K562 (cell line): ENCODE measurements at places on chromosomes 7 and 10.

DNA sequence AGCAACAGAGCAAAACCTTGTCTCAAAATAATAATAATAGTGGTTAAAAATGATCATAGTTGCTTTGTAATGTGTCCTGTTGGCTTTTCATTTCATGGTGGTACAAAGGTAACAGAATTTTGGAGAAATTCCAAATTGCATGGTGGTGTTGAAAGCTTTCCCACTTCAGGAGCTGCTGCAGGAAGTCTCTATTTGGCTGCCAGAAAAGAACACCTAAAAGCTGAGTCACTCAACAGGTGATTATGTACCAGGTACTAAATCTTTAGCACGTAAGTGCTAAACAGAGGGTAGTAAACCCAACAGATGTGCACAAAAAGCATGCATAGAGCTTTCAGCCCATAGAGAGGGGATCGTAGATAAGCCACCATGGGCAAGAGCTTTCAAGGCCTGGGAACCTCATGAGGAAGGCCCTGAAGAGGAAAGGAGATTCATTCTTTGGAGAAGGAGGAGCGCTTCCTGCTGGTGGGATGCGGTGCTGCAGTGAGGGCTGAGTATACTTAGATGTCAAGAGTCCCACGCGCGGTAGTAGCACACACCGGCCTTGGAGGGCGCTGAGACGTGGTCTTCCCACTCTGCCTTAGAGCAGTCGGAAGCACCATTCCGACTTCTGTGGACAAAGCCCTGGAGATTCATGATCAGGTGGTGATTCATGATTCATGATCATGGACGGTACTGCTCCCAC is 118.7 kb downstream of the RALA start:
- peak; percentile 71 for DNase-seq
- no peaks in the 10 kb centered on the region for H3K36me3 ChIP-seq
- H3K27me3 ChIP-seq, result no peaks in the 10 kb centered on the region
- no peak overlapping the region for H3K4me3 ChIP-seq

DNA sequence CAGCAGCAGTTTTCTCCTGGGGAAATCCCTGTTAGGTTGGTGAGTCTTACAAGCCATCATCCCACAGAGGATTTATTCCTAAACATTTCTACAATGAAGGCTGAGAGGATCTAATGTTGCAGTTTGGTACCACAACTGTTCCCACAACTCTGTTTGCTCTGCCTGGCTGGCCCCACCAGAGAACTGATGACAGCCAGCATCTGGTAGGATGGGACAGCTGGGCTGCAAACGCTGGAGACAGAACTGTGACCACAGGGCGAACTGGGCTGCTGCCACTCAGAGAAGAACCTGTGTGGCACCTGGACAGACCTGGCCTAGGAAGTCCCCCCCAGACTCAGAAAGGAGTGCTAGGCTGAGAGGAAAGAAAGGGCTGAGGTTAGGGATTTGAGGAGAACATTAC is 94.8 kb downstream of the CALN1 start:
- no peaks in the 10 kb centered on the region for H3K36me3 ChIP-seq
- H3K27ac ChIP-seq, result no peak overlapping the region
- DNase-seq, result no peak
- H3K4me1 ChIP-seq, result no peaks in the 10 kb centered on the region
- H3K4me3 ChIP-seq, result no peak overlapping the region
- H3K27me3 ChIP-seq, result no peaks in the 10 kb centered on the region

- H3K4me3 ChIP-seq, result no peak overlapping the region
- peaks cover 35% of the 10 kb centered on the region for H3K27me3 ChIP-seq
- DNase-seq, result no peak
- no peaks in the 10 kb centered on the region for H3K36me3 ChIP-seq
- H3K27ac ChIP-seq, result no peak overlapping the region
Observed at GRCh38 chr7:5255832-5256231, 26.9 kb upstream of the SLC29A4 start.

- H3K36me3 ChIP-seq, result peaks cover 56% of the 10 kb centered on the region; the same call in 2 of the 3 replicates
- no peaks in the 10 kb centered on the region for H3K4me1 ChIP-seq
- H3K27ac ChIP-seq, result no peak overlapping the region; the same call in 2 of the 3 replicates
- no peak for DNase-seq
- no peak overlapping the region for H3K4me3 ChIP-seq
- H3K27me3 ChIP-seq, result no peaks in the 10 kb centered on the region
Observed at GRCh38 chr7:5210751-5211338, 20.8 kb downstream of the WIPI2 start.

DNA sequence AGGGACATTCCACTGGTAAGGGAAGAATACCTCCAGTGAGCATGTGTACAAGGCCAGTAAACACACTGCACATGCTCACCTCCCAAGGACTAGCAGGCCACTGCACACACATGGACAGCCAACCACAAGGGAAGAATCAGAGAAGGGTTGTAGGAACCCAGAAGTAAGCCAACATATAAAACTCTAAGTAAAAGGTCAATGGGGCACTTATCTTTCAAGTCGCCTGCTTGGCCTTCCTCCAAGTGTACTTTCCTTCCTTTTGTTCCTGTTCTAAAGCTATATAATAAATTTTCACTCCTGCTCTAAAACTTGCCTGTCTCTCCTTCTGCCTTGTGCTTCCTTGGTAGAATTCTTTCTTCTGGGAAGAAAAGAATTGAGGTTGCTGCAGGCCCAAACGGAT is 33.0 kb downstream of the ORC5 start:
- no peak for DNase-seq
- no peak overlapping the region for H3K4me3 ChIP-seq
- H3K36me3 ChIP-seq, result peaks cover 58% of the 10 kb centered on the region
- peak overlapping the region; percentile 52; the same call in 2 of the 3 replicates for H3K27ac ChIP-seq
- H3K27me3 ChIP-seq, result no peaks in the 10 kb centered on the region
- H3K4me1 ChIP-seq, result peaks cover 3% of the 10 kb centered on the region

DNA sequence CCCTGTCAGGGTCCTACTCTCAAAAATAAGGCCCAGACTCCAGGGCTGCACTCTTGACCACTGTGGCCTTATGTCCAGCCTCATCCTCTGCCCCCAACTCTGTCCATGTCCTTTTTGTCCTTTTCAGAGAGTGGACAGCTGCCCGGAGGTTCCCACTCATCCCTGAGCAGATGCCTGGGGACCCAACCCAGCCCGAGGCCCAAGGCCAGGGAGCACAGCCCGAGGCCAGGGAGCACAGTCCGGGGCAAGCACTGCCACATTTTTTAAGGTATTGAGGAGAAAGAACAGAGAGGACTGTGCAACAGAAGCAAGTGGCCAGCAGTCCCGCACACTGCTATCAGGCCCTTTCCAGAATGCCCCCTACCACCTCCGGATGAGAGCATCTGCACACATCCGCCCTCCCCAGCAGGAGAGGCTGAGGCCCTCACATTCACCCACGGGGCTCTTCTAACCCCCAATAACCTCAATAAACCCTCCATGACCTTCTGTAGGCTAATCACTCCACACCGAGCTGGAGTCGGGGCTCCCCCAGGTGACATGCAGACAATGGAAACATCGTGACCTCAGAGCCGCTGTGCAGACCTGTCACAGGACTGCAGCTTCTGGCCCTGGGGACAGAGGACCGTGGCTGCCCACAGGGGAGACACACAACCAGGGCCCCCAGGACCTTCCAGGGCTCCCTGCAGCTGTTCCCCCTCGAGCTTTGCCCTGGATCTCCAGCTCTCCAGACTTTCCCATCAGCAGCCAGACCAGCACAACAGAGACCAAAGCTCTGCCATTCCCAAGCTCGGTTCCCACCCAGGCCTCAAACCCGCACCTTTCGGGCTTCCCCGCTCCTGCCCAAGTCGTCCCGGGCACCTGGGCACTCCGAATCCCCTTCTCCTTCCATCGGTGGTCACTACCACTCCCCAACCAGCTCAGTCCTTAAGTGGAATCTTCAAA is 51.4 kb downstream of the CAMK2B start:
- no peak overlapping the region for H3K4me3 ChIP-seq
- no peak overlapping the region for H3K27ac ChIP-seq
- no peak for DNase-seq
- H3K27me3 ChIP-seq, result peaks cover 81% of the 10 kb centered on the region

GRCh38 chr7:139830292-139830691 is 1.2 kb downstream of the TBXAS1 start:
- no peaks in the 10 kb centered on the region for H3K36me3 ChIP-seq
- DNase-seq, result no peak
- H3K4me3 ChIP-seq, result no peak overlapping the region
- H3K27ac ChIP-seq, result no peak overlapping the region
- peaks cover 9% of the 10 kb centered on the region for H3K27me3 ChIP-seq

DNA sequence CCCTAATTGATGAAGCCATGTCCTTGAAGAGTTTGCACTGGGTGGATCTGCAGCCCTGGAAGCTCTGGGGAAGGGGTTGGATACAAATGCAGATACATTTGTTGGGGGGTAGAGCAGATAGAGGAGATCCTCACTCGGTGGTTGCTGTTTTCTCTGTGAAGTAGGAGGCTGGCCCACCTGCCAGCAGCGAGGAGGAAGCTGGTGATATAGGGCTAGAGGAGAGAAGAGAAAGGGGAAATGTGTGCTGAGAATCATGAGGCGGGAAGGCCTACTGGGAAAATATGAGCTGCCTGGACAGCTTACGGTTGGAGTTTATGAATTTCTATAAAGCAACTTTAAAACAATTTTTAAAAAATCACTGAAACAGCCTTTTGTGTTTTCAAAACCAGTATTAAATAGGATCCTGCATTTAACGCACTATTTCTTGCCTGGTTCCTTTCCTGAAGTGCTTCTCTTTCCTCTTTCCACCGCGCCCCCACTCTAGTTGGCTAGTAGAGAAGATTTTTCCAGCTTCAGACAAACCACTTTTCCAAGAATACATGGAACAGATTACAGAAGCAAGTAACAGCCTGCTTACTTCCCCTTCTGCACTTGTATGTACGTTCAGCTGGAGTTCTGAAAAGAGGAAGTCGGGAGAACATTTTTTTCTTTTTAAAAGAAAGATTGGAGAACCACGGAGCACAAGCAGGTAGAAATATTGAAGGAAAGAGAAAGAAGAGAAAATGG is 100.6 kb upstream of the GLCCI1 start:
- H3K36me3 ChIP-seq, result no peaks in the 10 kb centered on the region
- no peaks in the 10 kb centered on the region for H3K27me3 ChIP-seq
- no peak for DNase-seq
- H3K4me1 ChIP-seq, result peaks cover 3% of the 10 kb centered on the region; the same call in 1 of the 2 replicates
- H3K4me3 ChIP-seq, result no peak overlapping the region
- no peak overlapping the region for H3K27ac ChIP-seq

DNA sequence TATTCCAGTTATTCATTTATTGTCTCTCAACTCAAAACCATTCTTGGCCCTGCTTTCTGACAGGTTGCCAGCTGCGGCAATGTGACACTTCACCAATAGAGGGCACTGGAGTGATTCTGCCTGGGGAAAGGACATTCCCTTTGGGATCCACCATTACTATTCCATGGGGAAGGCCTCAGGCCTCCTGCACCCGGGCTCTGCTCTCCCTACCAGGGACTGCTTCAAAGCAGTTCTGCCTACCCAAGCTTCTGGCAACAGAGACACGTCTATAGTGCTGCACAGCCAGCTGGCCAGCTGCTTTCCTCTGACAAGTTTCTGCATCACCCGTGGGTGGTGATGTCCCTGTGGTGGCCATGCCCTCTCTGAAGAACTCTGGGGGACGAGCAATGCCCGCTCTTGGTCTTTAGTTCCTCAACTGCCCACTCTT is 163.8 kb downstream of the ELMO1 start:
- no peak overlapping the region for H3K27ac ChIP-seq
- H3K4me3 ChIP-seq, result no peak overlapping the region
- H3K36me3 ChIP-seq, result no peaks in the 10 kb centered on the region
- no peaks in the 10 kb centered on the region for H3K4me1 ChIP-seq
- DNase-seq, result peak; percentile 35

GRCh38 chr7:148590471-148590870 is at the start of gene C7orf33:
Gene C7orf33 (plus strand): TSS chr7:148590766. CDS start chr7:148590926, 160 bp downstream.
- H3K27me3 ChIP-seq, result peaks cover 32% of the 10 kb centered on the region; the same call in 2 of the 3 replicates
- H3K27ac ChIP-seq, result no peak within 1 kb of the TSS
- DNase-seq, result no peak
- H3K36me3 ChIP-seq, result no peaks in the 10 kb centered on the region

- peaks cover 6% of the 10 kb centered on the region; the same call in 1 of the 2 replicates for H3K27me3 ChIP-seq
- no peak for DNase-seq
- H3K4me1 ChIP-seq, result no peaks in the 10 kb centered on the region
- no peak overlapping the region for H3K4me3 ChIP-seq
- no peaks in the 10 kb centered on the region for H3K36me3 ChIP-seq
Observed at GRCh38 chr7:20359341-20359963, 28.8 kb downstream of the ITGB8 start.

DNA sequence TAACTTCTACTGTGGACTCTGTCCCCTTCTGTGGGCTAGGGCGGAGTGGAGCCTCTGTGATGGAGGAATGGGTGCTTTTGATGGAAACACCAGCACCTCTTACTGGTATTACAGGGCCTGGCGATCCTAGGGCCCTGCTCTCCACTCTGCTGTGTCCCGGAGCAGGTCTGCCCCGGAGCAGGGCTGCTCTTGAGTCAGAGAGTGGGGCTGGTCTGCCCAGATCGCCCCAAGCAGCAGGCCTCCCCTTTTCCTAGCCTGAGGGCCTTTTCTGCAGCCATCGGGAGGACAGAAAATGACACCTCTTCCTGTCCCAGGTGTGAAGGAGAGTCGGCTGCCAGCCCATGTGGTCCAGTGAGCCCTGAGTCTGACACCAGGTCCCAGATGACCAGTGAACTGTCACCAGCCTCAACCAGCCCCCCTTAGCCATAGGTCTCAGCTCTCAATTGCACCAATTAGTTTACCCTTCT is 1.4 kb downstream of the ZNF282 start:
- H3K36me3 ChIP-seq, result peaks cover 48% of the 10 kb centered on the region
- DNase-seq, result no peak
- no peaks in the 10 kb centered on the region for H3K27me3 ChIP-seq
- H3K4me3 ChIP-seq, result peak overlapping the region; percentile 99

DNA sequence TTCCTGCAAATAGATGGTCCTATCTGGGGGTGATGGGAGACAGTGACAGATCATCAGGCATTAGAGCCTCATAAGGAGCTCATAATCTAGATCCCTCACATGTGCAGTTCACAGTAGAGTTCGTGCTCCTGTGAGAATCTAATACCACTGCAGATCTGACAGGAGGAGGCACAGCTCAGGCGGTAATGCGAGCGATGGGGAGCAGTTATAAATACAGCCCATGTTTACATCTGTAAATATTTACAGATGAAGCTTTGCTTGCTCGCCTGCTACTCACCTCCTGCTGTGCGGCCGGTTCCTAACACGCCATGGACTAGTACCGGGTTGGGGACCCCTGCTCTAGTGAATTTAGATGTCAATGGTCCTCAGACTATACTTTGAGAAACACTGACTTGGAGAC is 17.0 kb upstream of the CDCA7L start:
- H3K4me3 ChIP-seq, result no peak overlapping the region
- no peaks in the 10 kb centered on the region for H3K36me3 ChIP-seq
- no peaks in the 10 kb centered on the region; the same call in 1 of the 2 replicates for H3K4me1 ChIP-seq
- H3K27me3 ChIP-seq, result peaks cover 20% of the 10 kb centered on the region

- peaks cover 70% of the 10 kb centered on the region for H3K27me3 ChIP-seq
- H3K4me1 ChIP-seq, result no peaks in the 10 kb centered on the region
- no peaks in the 10 kb centered on the region for H3K36me3 ChIP-seq
- H3K27ac ChIP-seq, result no peak overlapping the region
- no peak overlapping the region for H3K4me3 ChIP-seq
Observed at GRCh38 chr7:156147756-156148504, 335.7 kb upstream of the SHH start.
